Activated T-helper 17 cell treated with anti-CD3 and anti-CD28 coated beads, Interleukin-2, amount 50 U/mL, for 72 hours (primary cell): ENCODE measurements at places on chromosomes 11 and 22. TPM values are rescaled to one million over a fixed set of nuclear protein-coding genes. Genes with fewer than 3 reads are reported as not detected.

The HOATZ gene
- not detected for total RNA-seq

The ASPHD2 gene
- total RNA-seq: 20.2 TPM

The LRRC32 gene
- 5.6 TPM for total RNA-seq

The THRSP gene
- total RNA-seq: not detected

The ANO9 gene
- 119 TPM for total RNA-seq

The EIF3F gene
- total RNA-seq: 320 TPM

The SAA2 gene
- total RNA-seq: not detected

The TRIM48 gene
- not detected for total RNA-seq

The OR51A7 gene
- total RNA-seq: not detected

The MRGPRF gene
- not detected for total RNA-seq

The FREY1 gene
- 2.7 TPM for total RNA-seq

The CHADL gene
- total RNA-seq: 0.41 TPM

The ESAM gene
- 0.84 TPM for total RNA-seq

The PATZ1 gene
- total RNA-seq: 16.9 TPM

The SLC25A18 gene
- total RNA-seq: not detected

The IRAG1 gene
- total RNA-seq: not detected

The PDE2A gene
- 1.7 TPM for total RNA-seq

The BTBD18 gene
- total RNA-seq: not detected

The CDC42EP1 gene
- 2.3 TPM for total RNA-seq

The RASL10A gene
- total RNA-seq: 0.61 TPM

The SLC29A2 gene
- total RNA-seq: 7.6 TPM

The OR6T1 gene
- total RNA-seq: not detected

The NAALAD2 gene
- not detected for total RNA-seq

The TIRAP gene
- total RNA-seq: 12.0 TPM

The OR8D4 gene
- total RNA-seq: not detected

The MMP11 gene
- total RNA-seq: 0.50 TPM

The AKIP1 gene
- 31.9 TPM for total RNA-seq

The SULT4A1 gene
- total RNA-seq: 0.11 TPM

The MAPK8IP2 gene
- 0.50 TPM for total RNA-seq

The KDM4D gene
- 1.0 TPM for total RNA-seq

The RRAS2 gene
- 35.4 TPM for total RNA-seq

The HEPHL1 gene
- total RNA-seq: not detected

The OR52H1 gene
- total RNA-seq: not detected

The CLMP gene
- 0.67 TPM for total RNA-seq

The SLC15A3 gene
- 1.3 TPM for total RNA-seq

The RFPL2 gene
- total RNA-seq: 0.24 TPM

The ADAMTS15 gene
- not detected for total RNA-seq

The TSPO gene
- 199 TPM for total RNA-seq

The KRTAP5-7 gene
- total RNA-seq: 0.17 TPM

The CCDC87 gene
- total RNA-seq: 0.15 TPM

The DCHS1 gene
- total RNA-seq: 1.5 TPM

The OR51E2 gene
- not detected for total RNA-seq

The INPP5J gene
- 0.09 TPM for total RNA-seq

The MRPL40 gene
- 11.8 TPM for total RNA-seq

The SEPTIN3 gene
- 2.1 TPM for total RNA-seq
